Inflammatory macrophage (primary cell): ENCODE measurements at places on chromosomes 1 and 21.

DNA sequence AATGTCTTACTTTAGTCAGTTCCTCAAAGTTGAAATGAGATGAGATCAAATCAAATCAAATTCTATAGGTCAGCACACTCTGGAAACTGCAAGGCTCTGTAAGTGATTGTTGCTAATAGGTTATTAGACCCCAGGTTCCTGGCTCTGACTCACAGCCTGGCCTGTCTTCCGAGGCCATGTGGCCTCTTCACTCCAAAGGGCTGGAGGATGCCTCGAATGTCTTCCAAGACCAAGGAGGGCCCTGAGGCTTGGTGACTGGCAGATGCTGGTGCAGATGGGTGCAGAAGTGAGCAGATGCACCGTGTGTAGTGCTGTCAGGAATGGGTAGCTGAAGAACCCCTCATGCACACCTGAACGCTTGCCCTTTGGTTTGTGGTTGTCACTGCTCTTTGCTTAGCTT is 113.4 kb downstream of the MAB21L3 start:
- DNase-seq, result no peak

DNA sequence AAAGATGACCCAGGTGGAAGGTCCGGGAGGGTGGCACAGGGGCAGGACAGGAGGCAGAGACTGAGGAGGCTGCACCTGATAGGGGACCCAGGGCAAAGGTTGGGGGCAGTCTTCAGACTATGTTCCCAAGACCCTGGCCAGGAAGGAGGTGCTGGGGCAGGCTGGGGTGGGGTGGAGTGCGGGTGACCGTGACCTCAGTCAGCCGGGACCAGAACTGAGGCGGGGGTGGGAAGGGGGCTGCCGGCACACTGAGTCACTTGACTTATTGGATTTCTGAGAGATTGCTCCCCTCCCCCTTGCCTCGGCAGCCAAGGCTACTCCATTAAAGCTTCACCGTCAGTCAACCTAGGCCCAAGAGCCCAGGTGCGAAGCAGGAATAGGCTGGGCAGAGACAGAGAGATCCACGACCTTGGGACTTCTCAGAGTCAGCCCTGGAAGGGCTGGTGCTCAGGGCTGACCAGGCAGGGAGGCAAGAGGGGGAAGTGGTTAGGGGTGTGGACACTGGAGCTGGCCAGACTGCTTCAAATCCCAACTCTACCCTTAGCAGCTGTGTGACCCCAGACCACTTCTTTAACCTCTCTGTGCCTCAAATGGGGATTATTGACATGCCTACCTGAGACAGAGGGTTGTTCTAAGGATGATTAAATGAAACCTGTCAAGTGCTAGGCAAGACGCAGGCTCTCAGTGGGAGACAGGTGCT is 47.9 kb upstream of the LAPTM5 start:
- DNase-seq, result no peak

- no peak for DNase-seq
These were observed 235.2 kb upstream of the RAB4A start for GRCh38 chr1:229035748-229036082.

DNA sequence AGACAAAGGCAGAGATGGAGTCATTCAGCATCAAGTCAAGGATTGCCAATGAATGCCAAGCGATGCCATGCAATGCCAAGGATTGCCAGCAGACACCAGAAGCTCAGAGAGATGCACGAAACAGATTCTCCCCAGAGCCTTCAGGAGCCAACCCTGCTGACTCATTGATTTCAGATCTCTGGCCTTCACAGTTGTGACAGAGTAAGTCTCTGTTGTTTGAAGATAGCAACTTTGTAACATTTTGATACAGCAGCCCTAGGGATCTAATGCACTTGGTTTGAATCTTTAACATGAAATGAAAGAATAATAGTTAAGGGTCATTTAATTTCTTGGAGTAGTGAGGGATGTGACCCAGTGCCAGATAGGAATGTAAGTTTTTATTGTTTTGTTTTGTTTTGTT is 287.4 kb upstream of the RUNX1 start:
- no peak for DNase-seq

- DNase-seq, result peak; percentile 84
These were observed 6.5 kb downstream of the FMO5 start for GRCh38 chr1:147218606-147219005.

GRCh38 chr1:227729144-227729880 is 5.8 kb downstream of the JMJD4 start:
- no peak for DNase-seq

DNA sequence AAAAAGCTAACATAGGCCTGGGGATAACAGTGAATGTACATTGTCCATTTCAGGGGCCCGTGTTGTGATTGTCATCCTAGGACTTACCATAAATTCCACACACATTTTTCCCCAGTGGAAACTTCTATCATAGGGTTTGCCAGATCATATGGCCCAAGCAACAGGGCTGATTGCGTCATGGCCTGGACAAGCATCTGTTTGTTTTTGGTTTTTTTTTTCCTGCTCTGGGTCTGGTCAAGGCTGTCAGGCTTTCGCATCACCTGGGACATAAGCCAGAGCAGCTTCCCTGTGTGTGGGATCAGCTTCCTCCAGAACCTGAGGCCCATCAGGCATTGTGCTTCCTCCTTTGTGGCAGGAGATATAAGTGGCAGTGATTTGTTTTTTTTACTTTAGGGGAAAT is 598.5 kb upstream of the USP24 start:
- no peak for DNase-seq

GRCh38 chr1:172270605-172271004 is 149.9 kb upstream of the C1orf105 start:
- DNase-seq, result no peak

DNA sequence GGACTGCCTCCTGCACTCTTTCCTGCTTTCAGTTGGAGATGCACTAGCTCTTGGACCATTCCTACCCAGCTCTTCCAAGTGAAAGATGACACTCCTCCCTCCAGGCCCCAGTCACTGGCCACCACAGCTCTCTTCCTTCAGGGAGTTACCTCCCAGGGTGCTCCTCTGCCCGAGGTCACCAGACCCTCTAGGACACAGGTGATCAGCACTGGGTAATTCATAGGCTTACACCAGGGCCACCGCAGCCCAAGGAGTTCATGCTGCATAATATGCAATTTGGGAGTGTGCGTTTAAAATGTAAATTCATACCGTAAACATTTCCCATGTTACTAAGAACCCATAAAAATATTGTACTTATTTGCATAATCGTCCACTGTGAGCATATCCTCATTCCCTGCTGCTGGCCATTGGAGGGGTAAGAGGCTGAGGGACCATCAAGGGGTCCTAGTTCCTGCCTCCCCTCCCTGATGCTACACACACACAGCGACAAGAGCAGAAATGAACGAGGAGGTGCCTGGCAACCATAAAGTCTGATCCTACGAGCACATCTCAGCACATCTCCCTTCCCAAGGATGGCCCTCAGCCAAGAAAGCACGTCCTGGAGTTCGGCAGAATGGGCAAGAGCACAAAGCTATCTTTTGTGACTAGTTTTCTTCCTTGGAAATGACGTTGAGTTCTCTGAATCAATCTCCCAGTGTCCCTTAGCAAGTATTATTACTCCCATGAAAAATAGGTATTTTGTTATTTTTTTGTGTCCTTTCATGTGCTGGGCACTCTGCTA is 222.9 kb upstream of the RAB4A start:
- DNase-seq, result no peak

DNA sequence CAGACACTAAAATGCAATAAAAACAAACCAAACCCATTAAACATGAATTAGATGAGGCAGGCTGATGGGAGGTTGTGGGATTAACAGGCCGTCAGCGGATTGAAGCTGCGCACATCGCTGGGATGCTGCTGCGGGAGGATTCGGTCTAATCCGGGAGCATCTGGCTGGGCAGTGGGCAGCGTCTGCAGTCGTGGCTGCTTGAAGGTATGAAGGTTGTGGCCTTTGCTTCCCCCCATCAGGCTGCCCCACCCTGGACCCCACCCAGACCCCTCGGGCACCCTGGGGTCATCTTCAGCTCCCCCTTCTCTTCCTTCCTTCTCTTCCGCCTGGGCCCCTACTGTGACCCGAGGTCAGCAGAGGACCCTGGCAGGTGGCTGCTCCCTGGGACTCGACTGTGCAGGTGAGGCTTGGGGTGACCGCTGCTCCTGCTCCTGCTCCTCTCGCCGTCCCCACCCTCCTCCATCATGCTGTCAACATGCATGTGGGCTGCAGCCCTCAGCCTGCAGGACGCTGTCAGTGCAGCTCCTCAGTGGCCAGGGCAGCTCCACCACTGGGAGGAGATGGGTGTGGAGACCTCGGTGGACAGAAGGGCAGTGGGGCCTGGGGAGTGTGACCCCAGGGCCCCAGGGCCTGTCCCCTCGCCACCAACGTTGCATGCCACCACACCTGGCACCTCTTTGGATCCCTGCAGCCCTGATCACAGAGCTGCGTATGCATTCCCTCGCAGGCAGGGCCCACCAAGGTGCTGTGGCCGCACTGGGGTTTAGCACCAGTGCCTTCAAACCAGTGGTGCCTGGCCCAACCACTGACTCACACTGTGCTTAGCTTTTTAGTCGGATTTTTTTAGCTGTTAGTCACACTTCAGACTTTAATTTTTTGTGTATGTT is 112.2 kb upstream of the COL6A1 start:
- DNase-seq, result no peak

DNA sequence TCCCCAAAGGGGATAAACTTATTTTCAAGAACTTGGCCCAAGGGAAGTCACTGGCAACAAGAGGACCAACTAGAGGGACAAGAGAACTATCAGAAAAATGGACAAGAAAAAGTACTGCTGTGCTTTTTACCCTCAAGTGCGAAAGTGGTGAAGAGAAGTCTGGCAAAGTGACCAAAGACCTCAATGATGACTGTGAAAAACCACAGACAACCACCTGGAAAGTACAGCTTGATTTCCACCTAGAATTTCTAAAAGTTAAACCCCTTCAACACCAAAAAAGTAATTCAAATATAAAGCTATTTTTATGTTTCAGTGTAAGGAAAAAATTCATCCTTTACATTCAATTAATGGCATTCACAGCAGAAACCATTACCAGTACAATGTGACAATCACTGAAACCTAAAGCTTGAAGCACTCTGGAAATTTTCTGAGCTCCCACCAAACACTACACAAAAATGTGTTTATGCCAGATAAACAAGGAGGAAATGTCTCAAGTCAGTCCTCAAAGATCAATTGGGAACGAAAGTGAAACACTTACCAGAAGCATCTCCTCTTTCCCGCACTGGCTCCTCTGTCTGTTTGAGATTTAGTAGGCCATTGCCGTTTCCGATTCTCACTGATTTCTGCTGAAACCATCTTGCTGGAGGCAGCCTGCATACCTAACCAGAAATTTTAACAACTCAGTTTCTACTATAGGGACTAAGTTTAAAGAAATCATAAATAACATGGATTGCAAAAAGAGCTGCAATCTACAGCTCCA is 8.3 kb downstream of the SDE2 start:
- no peak for DNase-seq

DNA sequence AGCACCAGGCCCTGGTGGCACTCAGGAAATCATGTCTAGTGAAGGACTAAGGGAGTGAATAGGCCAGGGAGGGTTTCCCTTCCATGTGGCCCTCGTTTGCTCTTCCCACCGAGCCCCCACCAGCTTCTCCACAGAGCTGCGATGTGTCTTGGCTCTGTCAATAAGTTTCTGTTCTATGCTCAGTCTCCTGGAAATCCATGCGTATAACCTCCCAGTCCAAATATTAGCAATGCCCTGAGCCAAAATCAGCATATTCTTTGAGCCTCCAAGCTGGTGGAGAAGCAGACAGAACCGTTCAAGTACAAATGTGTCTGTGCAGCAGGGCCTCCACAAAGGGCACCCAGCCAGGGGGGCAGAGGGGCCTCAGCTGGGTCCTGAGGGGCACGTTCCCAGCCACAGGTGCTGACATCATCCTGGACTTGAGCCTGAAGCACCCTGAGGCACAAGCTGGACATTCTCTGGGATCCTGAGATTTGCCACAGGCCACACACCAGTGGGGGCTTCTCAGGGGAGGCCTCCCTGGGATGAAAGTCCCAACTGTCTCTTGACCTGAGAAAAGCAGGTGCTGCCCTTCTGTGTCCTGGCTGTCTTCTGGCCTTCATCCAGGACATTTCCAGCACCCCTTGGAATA is 350.5 kb upstream of the VAMP3 start:
- no peak for DNase-seq

DNA sequence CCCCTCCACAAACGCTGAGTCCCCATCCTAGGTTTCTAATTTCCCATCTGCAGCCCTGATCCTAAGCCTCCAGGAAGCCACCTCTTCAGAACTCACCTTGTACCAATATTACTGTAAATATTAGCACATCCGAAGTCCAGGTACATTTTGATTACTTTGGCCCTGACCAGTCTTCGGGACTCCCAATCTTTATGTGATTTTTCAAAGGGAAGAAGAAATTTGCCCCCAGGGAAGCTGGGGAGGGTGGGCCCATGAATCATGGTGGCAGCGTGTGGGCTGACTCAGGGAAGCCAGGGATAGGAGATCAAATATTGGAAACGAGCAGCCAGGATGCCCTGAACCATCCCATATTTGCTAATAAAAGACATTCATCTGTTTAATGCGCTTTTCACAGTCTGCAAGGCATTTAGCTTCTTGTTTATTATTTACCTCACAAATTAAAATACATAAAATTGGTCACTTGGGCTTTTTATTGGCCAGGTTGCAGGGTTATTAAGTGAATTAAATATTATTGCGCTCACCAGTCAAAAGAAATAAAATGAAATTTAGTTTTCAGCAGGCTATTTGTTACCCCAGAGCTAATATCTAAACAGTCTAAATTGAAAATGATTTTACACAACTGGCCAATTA is 46.6 kb downstream of the KIAA0040 start:
- DNase-seq, result no peak

- DNase-seq, result no peak
These were observed 10.9 kb downstream of the KDF1 start for GRCh38 chr1:26949266-26949925.

- DNase-seq, result no peak
These were observed 64.5 kb upstream of the SPATA6 start for GRCh38 chr1:48536477-48536876.

DNA sequence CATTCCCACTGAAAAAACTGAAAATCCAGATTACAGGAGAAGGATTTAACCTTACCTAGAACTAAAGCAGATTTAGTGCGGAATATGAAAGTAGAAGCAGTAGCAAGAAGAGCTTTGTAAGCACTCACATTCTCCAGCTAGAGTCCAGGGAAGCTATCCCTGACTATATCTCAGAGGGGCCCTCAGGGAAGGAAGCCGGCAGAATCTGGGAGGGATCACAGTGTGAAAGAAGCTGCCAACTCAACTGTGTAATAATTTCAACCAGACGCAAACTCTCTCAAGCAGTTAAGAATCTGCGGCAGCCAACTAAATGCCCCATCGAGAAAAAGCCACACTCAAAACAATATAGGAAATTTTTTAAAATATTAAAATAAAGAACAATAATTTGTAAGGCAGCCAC is 163.8 kb downstream of the EIF4G3 start:
- DNase-seq, result no peak

GRCh38 chr1:55041613-55042012 is 2.3 kb downstream of the PCSK9 start:
- DNase-seq, result no peak

GRCh38 chr1:25163986-25164385 is 68.3 kb downstream of the SYF2 start:
- DNase-seq, result no peak

- DNase-seq, result no peak
These were observed 608.3 kb upstream of the CHRM3 start for GRCh38 chr1:238778113-238778512.

- DNase-seq, result peak; percentile 86
These were observed 89.0 kb upstream of the MACF1 start for GRCh38 chr1:39115271-39116110.

GRCh38 chr1:25011943-25012638 is 82.0 kb upstream of the RUNX3 start:
- peak; percentile 40 for DNase-seq

GRCh38 chr1:232463225-232463624 is 166.7 kb downstream of the SIPA1L2 start:
- no peak for DNase-seq
